ENCODE measurements at places on chromosomes 4 and X.

DNA sequence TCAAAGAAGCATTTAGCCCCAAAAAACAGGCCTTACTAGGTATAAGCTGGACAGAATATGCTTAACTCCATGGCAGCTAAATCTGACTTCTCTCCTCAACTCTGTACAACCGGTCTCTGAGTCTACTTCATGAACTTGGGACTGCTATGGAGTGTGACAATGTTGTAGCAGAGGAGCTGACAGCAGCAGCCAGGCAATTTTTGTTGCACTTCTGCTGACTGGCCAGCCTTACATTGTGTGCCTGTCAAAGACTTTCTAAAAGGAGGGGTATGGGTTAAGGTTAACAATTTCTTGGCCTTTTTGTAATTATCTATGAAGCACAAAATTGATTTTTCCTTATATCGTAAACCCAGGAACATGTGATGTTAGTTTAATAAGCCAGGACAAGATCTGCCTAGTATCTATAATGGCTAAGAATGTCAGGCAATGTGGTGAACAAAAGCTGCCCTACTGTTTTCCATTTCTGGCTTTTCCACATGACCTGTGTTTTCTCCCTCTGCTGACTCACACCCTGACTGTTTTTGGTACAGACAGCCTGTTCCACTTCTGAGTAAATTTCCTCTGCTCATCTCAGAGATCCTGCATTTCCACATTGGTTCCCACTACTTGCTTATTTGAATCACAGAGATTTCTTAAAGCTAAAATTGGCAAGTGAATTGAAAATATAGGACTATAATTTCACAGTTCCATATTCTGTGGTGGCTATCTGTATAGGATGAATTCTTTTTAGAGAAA is 9.3 kb downstream of the NOX1 start:
- no peak for DNase-seq

DNA sequence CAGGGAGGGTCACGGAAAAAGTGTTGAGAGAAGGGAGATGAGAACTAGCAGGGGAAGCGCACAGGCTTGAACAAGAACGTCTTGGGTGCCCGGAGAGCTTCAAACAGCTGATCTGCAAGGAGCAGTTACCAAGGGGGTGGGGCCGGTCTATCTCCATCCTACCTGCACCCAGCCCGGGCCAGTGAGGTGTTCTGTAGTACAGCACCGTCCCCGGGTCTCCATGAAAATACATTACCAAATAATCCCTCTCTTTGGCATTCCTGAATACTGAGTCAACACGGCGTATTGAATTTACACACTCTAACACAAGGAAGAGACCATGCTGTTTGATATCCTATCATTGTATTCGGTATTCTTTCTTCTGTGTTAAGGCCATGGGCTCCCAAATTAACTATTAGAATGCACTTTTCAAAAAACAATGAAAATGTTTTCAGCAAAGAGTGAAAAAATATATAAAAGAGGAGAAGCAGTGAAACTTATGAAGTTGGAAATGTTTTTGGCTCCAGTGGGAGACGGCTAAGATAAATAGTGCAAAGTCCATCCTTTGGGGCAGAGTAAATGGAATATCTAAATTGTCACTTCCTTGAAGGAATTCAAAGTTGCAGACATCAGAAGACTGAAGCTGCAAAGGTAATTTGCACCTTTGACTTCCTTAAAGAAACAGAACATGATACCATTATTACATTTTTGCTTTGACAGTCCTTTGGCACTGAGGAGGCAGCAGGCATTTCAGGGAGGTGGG is 90.3 kb downstream of the DHRSX start:
- DNase-seq: no peak

DNA sequence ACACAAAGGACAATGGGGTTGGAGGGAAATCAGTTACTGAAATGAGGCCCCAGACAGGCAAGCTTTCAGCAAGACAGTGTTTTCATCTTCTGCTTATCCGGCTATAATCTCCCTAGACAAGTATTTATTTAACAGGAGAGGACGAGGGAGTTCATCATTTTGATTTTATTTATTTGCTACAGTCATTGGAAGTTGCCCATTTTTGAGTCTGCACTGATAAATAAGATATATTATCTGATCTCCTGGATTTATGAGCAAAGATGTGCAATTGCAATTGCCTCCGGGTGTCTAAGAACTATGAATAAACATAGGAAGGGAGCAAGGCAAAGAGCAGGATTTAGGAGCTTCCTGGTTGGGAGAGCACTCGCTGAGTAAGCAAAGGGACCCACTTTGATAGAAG is 263.2 kb upstream of the EDA2R start:
- no peak for DNase-seq

DNA sequence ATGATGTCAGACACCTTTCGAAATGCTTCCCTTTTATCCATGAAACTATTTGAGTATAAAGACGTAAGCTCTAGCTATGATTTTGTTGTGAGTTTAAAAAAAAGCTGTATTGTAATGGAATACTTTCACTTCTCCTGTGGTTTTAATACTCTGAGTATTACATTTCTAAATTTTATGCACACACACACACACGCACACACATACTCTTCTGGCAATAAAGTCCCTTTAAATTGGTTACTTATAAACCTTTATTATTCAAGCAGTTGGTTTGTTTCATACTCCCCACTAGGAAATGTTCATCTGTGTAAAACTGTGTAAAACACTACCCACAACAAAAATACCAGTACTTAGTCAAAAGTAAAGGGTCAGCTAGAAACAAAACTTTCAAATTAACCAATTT is 18.2 kb downstream of the VAMP7 start:
- no peak for DNase-seq

- no peak for DNase-seq
Measured at GRCh38 chrX:136255541-136255940, 4.3 kb upstream of the MAP7D3 start.

- no peak for DNase-seq
Measured at GRCh38 chrX:82961129-82961528, 547.0 kb upstream of the POU3F4 start.

GRCh38 chrX:152139589-152139988 is 1.2 kb upstream of the MAGEA10 start:
- DNase-seq: no peak

GRCh38 chr4:18635531-18635930 is 614.0 kb upstream of the LCORL start:
- no peak for DNase-seq

DNA sequence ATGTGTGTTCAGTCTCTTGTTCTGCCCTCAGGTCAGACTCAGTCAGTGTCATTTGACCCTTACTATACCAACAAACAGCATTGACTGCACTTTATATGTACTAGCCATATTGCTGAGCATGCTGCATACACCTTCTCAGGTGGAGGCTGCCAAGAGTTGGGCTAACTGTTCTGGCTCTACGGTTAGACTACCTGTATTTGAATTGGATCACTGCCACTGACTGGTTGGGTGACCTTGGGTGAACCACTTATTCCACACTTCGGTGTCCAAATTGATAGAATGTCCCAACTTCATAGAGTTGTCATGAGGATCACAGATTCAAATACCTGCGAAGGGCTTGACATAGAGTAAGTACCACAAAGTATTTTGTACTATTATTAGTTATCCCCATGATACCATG is 91.2 kb upstream of the GPR50 start:
- no peak for DNase-seq

DNA sequence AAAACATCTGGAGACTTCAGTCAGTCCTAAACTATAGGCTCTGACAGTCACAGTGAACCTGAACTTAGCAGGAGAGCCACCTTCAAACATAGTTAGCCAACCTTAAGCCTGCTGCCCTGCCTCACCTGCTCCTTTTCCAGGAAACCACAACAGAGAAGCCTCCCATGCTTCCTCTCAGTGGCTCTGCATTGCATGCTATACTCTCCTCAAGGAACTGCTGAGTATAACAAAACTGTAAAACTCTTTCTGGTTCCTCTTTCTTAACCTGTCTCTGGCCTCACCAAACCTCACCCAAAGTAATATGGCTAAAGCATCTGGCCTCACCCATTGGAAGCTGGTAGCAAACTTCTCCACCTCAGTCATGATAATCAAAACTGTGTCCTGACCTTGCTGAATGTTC is 122.1 kb downstream of the ANKRD50 start:
- DNase-seq: no peak

GRCh38 chr4:6916587-6917460 is 7.2 kb downstream of the TBC1D14 start:
- no peak for DNase-seq
